Activated CD8-positive, alpha-beta T cell treated with anti-CD3 and anti-CD28 coated beads, Interleukin-2, amount 10 ng/mL, durations not matched to agents 7 days and 5 days (primary cell): ENCODE measurements at places on chromosomes 11 and 22.

GRCh38 chr11:108233277-108233945 lies 10.5 kb downstream of the ATM start:
- DNase-seq: no peak

DNA sequence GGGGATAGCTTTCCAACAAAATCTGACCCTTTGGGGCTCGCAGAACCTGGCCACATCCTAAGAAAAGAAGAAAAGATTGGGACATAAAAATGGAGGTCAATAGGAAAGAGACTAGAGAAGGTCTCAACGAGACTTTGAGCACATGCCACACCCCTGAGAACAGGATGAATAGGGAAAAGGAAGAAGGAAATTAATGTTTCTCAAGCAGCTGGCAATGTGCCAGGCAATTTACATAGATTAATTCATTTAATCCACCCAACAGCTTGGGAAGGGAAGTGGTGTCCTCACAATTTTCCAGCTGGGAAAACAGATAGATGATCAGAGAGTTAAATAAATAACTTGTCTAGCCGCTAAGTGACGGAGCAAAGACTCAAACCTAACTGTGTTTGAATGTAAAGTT lies 50.7 kb downstream of the PAMR1 start:
- no peak for DNase-seq

GRCh38 chr11:830295-831117 lies 2.2 kb upstream of the CD151 start:
- DNase-seq: peak; percentile 82

- no peak for DNase-seq
Measured at GRCh38 chr11:86502137-86502642, 127.5 kb downstream of the CCDC81 start.

DNA sequence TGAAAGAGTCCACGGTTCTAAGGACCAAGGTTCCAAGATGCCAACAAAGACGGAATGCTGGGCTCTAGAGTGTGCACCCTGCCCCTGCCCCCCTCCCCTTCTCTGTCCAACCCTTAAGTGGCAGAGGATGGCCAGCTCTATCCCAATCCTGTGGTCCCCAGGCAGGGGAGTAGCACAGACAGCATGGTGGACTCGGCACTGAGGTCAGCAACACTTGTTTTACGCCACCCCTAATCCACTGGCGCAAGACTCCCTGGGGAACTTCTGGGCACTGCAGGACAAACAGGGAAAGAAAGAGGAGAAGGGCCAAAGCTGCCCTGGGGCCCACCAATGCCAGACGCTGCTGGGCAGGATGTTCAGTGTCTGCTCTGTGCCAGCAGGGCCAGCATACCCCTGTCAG lies 18.9 kb downstream of the GDPD5 start:
- no peak for DNase-seq

DNA sequence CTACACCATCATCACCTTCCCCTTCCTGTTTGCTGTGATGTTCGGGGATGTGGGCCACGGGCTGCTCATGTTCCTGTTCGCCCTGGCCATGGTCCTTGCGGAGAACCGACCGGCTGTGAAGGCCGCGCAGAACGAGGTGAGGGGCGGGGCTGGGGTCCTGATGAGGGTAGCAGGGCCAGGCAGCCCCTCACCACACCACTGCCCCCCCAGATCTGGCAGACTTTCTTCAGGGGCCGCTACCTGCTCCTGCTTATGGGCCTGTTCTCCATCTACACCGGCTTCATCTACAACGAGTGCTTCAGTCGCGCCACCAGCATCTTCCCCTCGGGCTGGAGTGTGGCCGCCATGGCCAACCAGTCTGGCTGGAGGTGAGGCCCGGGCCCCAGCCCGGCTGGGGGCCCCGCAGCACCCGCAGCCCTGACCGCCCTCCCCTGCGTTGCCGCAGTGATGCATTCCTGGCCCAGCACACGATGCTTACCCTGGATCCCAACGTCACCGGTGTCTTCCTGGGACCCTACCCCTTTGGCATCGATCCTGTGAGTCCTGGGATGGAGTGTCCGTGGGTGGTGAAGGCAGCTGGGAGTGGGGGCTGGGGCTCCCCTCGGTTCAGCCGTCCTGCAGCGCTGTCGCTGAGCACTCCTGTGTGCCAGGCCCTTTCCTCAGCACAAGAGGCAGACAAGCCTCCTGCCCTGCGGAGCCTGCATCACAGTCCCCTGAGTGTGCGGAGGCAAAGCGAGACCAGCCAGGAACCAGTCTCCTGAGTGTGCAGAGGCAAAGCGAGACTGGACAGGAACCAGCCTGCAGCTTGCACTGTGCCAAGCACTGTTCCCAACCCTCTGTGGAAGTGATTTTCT lies 8.8 kb downstream of the TCIRG1 start:
- no peak for DNase-seq

GRCh38 chr11:95702526-95702925 lies 87.1 kb downstream of the FAM76B start:
- DNase-seq: no peak
